Activated CD8-positive, alpha-beta T cell treated with anti-CD3 and anti-CD28 coated beads for 36 hours (primary cell): ENCODE measurements at places on chromosomes 12 and 14.

- no peak for DNase-seq
Observed at GRCh38 chr14:81523616-81524015, 10.0 kb downstream of the SEL1L start.

- DNase-seq: no peak
Observed at GRCh38 chr14:105601360-105602242, 75.2 kb downstream of the TMEM121 start.

DNA sequence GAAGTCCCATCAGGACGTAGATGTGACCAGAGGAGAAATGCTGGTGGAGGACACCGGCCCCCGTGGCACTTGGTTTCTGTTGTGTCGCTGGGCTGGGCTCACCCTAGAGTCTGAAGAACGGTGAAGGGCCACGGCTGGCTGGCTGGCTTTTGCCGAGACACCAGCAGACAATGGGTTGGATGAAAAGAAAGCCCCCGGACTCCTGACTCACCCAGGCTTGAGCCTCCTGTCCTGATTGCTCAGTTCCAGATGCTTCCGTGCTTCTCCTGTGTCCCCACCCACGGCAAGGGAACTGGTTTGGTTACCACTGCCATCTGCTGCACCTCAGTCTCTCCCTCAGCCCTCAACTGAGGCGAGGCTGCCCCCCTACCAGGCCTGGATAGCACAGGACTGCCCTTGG, 10.4 kb upstream of the ENDOU start:
- no peak for DNase-seq

DNA sequence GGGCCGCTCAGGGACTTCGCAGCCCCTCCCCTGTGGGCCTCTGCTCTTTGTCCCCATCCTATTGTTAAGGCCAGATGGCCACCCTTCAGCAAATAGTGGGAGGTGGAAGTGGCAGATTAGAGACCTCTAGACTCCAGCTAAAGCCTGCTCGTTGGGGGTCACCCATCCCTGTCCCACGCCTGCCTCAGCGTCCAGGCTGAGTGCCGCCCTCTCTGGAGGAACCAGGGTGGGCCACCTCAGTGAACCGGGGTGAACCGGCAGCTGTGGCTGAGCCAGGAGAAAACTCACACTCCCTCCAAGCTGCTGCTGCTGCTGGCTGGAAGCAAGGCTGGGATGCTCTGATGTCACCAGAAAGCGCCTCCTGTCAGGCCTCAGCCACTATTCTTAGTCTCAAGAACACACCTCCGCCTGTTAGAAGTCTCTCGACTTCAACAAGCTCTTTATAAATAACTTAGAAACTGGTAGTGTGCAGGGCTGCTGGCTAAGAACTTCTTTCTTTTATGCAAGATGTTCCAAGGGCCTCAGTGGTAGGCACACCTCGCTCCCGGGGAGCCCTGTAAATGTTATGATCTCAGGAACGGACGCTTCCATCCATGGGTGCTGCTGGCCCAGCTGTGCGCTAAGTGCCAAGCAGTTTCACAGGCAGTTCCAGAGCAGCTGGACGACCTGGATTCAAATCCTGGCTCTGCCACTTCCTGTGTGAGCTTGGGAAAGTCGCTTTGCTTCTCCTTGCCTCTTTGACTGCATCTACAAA, 19.8 kb upstream of the TESC start:
- no peak for DNase-seq

DNA sequence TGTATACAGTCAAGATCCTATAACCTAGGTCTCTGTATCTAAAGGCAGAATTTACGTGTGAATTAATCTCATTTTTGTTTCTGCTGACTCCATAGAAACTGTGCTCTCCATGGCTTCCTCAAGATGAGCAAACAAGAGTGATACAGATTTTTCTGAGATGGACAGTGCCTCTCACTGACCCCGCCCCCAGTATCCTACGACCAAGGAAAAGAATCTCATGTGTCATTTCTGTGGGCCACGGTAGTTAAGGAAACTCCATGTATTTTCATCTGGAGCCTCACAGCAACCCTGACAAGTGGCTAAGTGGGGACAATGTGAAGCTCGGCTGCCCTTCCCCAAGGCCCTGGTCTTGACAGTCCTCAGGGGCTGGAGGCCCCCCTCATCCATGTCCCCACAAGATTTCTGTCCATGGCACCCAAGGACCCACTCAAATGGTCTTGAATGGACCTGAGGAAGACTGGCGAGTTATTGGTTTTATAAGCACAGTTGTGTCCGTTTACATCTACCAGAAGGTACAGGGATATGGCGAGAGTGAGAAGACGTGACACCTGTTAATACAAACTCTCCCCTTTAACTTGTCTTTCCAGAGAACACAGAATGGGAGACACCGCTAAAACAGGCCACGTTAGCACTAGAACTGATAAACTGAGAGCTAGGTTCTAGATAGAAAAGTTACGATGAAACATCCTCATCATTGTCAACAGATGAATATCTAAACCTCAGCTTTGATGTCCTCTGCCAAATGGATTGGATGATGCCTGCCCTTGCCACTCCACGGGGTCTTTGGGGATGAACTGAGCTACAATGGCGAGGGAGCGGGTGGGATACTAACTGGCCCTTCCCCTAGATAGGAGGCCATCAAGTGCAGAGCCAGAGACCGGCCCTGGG, 108.4 kb upstream of the EGLN3 start:
- DNase-seq: no peak

- DNase-seq: no peak
Observed at GRCh38 chr14:31717294-31718085, 156.3 kb downstream of the NUBPL start.
